CD4-positive, CD25-positive, alpha-beta regulatory T cell (primary cell): ENCODE measurements at places on chromosomes 3 and 15. TPM values are rescaled to one million over a fixed set of nuclear protein-coding genes. Genes with fewer than 3 reads are reported as not detected.

- peaks cover 8% of the 10 kb centered on the region for H3K4me1 ChIP-seq
- DNase-seq, result no peak
- no peak overlapping the region for H3K4me3 ChIP-seq
- H3K36me3 ChIP-seq, result no peaks in the 10 kb centered on the region
These were observed 22.2 kb downstream of the MELTF start for GRCh38 chr3:197007296-197007940.

Gene SKIC8
- 25.0 TPM for total RNA-seq

DNA sequence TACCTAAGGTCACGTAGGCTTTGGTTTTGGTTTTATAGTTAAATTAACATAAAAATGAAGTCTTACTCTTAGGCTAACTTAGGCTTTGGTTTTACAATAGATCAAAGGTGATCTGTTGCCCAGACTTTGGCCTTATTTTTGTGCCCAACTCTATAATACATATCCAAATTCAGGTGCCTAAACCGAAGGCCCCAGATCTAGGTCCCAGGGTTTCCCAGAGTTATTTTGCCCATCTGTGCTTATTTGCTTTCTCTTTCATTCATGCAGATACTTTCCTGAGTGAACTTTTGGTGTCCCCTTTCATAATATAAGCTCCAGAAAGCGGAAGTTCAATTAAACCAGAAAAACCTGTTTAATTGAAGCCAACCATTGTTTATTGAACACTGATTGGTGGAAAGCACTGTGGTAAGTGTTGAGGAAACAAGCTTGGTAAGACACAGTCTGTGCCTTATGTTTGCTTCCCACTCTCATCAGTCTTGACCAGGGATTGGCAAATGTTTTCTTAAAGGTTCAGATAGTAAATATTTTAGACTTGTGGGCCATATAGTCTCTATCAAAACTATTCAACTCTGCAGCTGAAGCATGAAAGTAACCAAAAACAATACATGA is 209.7 kb downstream of the WDR72 start:
- H3K36me3 ChIP-seq, result no peaks in the 10 kb centered on the region
- H3K27ac ChIP-seq, result no peak overlapping the region
- no peak overlapping the region for H3K4me3 ChIP-seq
- DNase-seq, result no peak

DNA sequence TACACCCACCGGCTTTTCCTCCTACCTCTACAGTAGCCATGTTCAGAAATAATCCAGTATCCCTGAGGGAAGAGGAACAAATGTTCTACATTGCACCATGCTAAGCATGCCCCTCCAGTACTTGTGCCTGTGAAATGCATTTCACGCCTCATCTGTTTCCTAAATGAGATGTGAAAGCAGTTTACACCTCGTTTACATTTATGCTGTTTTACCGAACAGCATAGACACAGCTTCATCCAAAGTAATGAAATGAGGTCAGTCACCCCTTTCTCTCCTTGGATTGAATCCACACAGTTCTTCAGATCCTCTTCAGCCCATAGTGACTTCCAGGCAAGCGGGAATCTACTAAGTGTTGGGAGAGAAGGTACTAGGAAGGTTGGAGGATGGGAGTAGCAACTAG is 514.3 kb downstream of the PDCD6IP start:
- DNase-seq, result no peak

DNA sequence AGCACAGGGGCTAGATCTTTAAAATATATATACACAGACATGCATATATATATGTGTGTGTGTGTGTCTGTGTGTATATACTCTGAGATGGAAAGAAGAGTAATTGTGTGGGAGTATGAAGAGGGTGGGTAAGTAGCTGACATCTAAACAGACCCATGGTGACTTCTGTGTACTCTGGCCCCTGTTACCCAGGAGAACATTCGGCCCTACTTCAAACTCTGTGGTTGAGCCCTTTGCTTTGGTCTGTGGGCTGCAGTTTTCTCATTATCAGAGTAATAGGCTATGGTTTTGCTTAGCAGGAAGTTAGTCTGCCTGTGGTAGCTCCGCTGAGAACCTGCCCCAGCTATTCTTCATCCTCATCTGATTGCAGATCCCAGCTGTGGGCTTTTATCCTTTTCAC is 141.4 kb downstream of the RBPMS2 start:
- H3K4me3 ChIP-seq, result peak overlapping the region; percentile 53
- peak overlapping the region; percentile 62 for H3K27ac ChIP-seq
- DNase-seq, result peak; percentile 66
- H3K27me3 ChIP-seq, result no peaks in the 10 kb centered on the region

DNA sequence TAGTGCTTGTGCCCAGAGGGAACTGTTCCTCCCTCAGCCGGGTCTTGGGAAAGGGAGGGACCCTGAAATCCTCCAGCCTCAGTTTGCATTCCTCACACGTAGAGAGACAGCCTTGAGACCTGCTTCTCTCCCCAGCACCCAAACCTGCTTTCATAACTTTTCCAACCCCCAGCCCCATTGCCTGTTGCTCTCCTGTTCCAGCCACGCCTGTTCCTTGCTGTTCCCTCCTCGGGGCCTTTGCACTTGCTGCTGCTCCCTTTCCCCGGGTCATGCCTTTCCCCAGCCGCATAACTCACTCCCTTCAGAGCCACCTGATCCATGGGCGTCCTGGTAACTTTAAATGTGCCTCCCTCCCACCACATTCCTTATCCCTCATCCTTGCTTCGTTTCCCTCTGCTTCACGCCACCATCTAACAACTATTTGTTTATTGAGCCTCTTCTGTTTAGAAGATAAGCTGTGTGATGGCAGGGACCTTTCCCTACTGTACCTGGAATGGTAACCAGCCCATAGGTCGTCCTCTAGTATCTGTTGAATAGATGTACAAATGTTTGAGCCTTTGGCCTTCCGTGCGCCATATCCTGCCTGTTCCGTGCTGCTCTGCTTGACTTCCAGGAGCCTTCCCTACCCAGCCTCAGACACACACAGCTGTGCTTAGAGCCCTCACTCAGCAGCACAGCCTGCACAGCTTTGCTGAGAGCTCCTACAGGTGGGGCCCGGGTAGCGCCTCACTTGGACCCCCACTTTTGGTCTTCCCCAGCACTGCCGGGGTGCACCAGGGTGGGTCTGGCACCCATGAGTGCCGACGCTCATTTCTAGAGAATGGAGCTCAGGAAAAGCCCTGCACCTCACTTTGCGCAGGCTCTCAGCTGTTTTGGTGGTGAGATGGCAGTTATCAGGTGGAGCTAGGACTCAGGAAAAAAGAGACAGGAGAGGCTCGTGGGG is 60.2 kb downstream of the SCN5A start:
- H3K27ac ChIP-seq, result no peak overlapping the region
- no peak for DNase-seq
- H3K4me1 ChIP-seq, result no peaks in the 10 kb centered on the region
- H3K27me3 ChIP-seq, result peaks cover 5% of the 10 kb centered on the region
- no peaks in the 10 kb centered on the region for H3K36me3 ChIP-seq

GRCh38 chr3:182979674-182980191 is 605 bp downstream of the DCUN1D1 start:
- peak overlapping the region; percentile 54 for H3K27ac ChIP-seq
- peaks cover 23% of the 10 kb centered on the region for H3K4me1 ChIP-seq
- no peaks in the 10 kb centered on the region for H3K36me3 ChIP-seq
- H3K27me3 ChIP-seq, result no peaks in the 10 kb centered on the region
- H3K4me3 ChIP-seq, result peak overlapping the region; percentile 78

- no peaks in the 10 kb centered on the region for H3K27me3 ChIP-seq
- no peak for DNase-seq
- H3K27ac ChIP-seq, result no peak overlapping the region
- H3K4me1 ChIP-seq, result no peaks in the 10 kb centered on the region
- H3K36me3 ChIP-seq, result no peaks in the 10 kb centered on the region
These were observed 322.5 kb upstream of the COL8A1 start for GRCh38 chr3:99315896-99316295.

GRCh38 chr3:193857996-193858395 is 265.0 kb downstream of the OPA1 start:
- H3K4me3 ChIP-seq, result no peak overlapping the region
- no peak overlapping the region for H3K27ac ChIP-seq
- H3K4me1 ChIP-seq, result no peaks in the 10 kb centered on the region
- H3K36me3 ChIP-seq, result no peaks in the 10 kb centered on the region
- no peaks in the 10 kb centered on the region for H3K27me3 ChIP-seq

- H3K4me3 ChIP-seq, result no peak overlapping the region
- DNase-seq, result no peak
- no peaks in the 10 kb centered on the region for H3K36me3 ChIP-seq
- no peaks in the 10 kb centered on the region for H3K27me3 ChIP-seq
- peaks cover 42% of the 10 kb centered on the region for H3K4me1 ChIP-seq
These were observed 58.2 kb downstream of the RAB7A start for GRCh38 chr3:128784232-128784631.

GRCh38 chr15:44308415-44308814 is 19.9 kb downstream of the GOLM2 start:
- no peaks in the 10 kb centered on the region for H3K27me3 ChIP-seq
- no peak overlapping the region for H3K27ac ChIP-seq
- peaks cover 5% of the 10 kb centered on the region for H3K36me3 ChIP-seq
- peaks cover 5% of the 10 kb centered on the region for H3K4me1 ChIP-seq

DNA sequence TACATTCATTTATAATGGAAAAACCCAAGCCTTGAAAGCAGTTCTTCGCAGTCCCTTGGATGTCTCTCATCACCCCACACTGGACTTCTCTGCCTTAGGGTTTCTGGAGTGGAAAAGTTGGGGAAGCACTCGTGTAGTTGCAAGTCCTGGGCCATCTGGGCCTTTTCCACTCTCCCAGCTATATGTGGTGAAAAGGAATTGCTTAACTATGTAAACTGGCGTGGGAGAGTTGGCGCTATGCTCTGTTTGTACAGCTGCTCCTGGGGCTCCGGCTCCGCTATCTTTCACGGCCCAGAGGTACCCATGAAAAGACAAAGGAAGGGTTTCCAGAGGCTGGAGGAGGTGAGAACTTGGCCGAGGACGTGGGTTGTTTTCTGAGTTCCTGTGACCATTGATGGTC is 81.1 kb upstream of the MYZAP start:
- H3K27me3 ChIP-seq, result no peaks in the 10 kb centered on the region
- no peak overlapping the region for H3K27ac ChIP-seq
- DNase-seq, result no peak
- H3K4me3 ChIP-seq, result no peak overlapping the region
- H3K36me3 ChIP-seq, result no peaks in the 10 kb centered on the region
- no peaks in the 10 kb centered on the region for H3K4me1 ChIP-seq

Gene C3orf85
- not detected for total RNA-seq

Gene SH2D7
- not detected for total RNA-seq

Gene CLDN16
- total RNA-seq, result not detected

DNA sequence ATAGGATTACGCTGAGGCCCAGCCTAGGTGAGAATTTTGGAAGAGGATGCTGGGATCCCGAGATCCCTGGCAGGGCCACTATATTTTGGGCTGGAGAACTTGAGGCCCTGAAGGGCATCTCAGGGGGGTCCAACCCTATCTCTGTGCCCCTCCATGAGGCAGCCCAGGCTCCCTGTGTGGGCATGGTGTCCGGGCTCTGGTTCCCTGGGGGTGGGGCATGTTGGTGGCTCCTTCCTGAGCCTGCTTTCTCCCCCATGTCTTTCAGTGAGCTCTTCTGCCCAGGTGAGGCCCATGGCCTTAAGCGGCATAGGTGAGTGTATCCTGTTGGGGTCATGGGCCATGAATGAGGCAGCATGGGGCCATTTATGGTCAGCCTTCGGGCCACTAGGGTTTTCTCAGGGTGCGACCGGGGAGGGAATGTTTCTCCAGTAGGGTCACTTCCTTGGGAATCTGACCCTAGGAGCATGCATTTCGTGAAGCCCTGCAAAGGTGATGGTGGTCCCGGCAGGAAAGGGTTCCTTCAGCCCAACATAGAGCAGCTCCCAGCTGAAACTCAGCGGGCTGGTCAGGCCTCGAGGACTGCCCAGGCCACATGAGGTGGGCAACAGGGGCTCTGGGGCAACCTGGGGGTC is 191.3 kb downstream of the UBE3A start:
- no peak overlapping the region for H3K4me3 ChIP-seq
- no peak overlapping the region for H3K27ac ChIP-seq

Gene SYNPR
- total RNA-seq, result not detected

GRCh38 chr3:64460141-64460730 is 227.6 kb downstream of the ADAMTS9 start:
- DNase-seq, result no peak
- H3K4me1 ChIP-seq, result no peaks in the 10 kb centered on the region
- no peaks in the 10 kb centered on the region for H3K36me3 ChIP-seq
- no peak overlapping the region for H3K4me3 ChIP-seq
- H3K27me3 ChIP-seq, result no peaks in the 10 kb centered on the region

Gene CFAP161
- 0.49 TPM for total RNA-seq

- H3K36me3 ChIP-seq, result no peaks in the 10 kb centered on the region
- H3K4me3 ChIP-seq, result no peak overlapping the region
- H3K27me3 ChIP-seq, result no peaks in the 10 kb centered on the region
- no peaks in the 10 kb centered on the region for H3K4me1 ChIP-seq
- H3K27ac ChIP-seq, result no peak overlapping the region
These were observed 497.9 kb upstream of the SGO1 start for GRCh38 chr3:20683910-20684309.

- no peak overlapping the region for H3K4me3 ChIP-seq
- H3K4me1 ChIP-seq, result no peaks in the 10 kb centered on the region
- no peak for DNase-seq
- no peaks in the 10 kb centered on the region for H3K36me3 ChIP-seq
These were observed 577.3 kb upstream of the SEMA6D start for GRCh38 chr15:47139965-47140364.

DNA sequence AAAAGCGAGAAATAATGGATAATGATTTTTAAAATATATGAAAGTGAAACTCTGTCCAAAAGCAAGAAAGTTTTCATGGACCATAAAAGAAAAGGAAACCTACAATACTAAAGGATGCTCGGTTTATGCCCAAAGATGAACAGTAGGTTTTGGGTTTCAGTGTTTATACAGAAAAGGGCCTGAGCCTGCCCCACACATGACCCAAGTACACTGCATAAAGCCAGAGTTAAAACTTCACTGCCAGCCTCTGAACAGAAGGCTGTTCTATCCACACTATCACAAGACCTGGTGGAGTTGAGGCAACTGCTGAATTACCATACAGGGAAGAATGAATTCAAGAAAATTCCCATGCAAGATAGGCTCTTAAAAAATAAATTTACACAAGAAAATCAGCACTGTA is 165.2 kb downstream of the MECOM start:
- H3K27ac ChIP-seq, result no peak overlapping the region
- no peak overlapping the region for H3K4me3 ChIP-seq
- no peak for DNase-seq
- H3K4me1 ChIP-seq, result no peaks in the 10 kb centered on the region
- H3K36me3 ChIP-seq, result no peaks in the 10 kb centered on the region
- no peaks in the 10 kb centered on the region for H3K27me3 ChIP-seq

Gene IQCF5
- not detected for total RNA-seq

GRCh38 chr3:128269006-128269775 is 115.9 kb downstream of the EEFSEC start:
- no peak overlapping the region for H3K27ac ChIP-seq
- H3K4me3 ChIP-seq, result no peak overlapping the region
- no peaks in the 10 kb centered on the region for H3K27me3 ChIP-seq
- H3K4me1 ChIP-seq, result no peaks in the 10 kb centered on the region
- H3K36me3 ChIP-seq, result peaks cover 14% of the 10 kb centered on the region
- no peak for DNase-seq
